Dermis microvascular lymphatic vessel endothelial cell (primary cell): ENCODE measurements at places on chromosomes 1 and 21. TPM values are rescaled to one million over a fixed set of nuclear protein-coding genes. Genes with fewer than 3 reads are reported as not detected.

The CLCA4 gene
- total RNA-seq: not detected in 2 replicates

The TMEM50B gene
- 15.0 and 18.8 TPM in 2 replicates for total RNA-seq

The MCOLN3 gene
- not detected in 2 replicates for total RNA-seq

The TMPRSS15 gene
- total RNA-seq: not detected in 2 replicates

The HSD3B2 gene
- not detected in 2 replicates for total RNA-seq

The SH3GLB1 gene
- total RNA-seq: 32.9 and 39.4 TPM in 2 replicates

The RNPC3 gene
- total RNA-seq: 3.1 and 3.3 TPM in 2 replicates

The VAV3 gene
- 36.1 and 51.6 TPM in 2 replicates for total RNA-seq

The SPRR4 gene
- not detected in 2 replicates for total RNA-seq

The SRP9 gene
- total RNA-seq: 170 and 199 TPM in 2 replicates
